ENCODE measurements at places on chromosomes 16 and 17.

- no peak for DNase-seq
These were observed 4.0 kb downstream of the NUPR1 start for GRCh38 chr16:28534542-28535373.

DNA sequence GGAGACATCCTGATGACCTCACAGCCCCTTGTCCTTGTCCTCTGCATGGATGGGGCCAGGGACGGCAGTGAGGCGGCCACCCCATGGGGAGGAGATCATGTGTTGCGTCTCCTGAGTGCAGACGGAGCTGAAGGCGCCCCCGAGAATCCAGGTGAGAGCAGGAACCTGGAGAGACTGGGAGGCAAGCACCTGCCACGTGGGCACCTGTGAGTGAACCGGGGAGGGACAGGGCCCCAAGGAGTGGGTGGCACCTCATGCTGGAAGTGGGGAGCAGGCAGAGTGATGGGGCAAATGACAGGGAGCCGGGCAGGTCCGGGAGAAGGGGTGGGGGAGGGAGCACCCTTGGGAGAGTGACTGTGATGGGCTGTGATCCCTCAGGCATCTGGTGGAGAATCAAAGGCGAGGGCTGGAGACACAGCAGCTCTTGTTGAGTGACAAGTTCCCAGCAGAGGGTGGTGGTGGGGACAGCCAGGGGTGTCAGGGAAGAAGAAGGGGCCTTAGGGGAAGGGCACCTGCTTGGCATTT is 174.3 kb upstream of the CHMP6 start:
- DNase-seq, result no peak

DNA sequence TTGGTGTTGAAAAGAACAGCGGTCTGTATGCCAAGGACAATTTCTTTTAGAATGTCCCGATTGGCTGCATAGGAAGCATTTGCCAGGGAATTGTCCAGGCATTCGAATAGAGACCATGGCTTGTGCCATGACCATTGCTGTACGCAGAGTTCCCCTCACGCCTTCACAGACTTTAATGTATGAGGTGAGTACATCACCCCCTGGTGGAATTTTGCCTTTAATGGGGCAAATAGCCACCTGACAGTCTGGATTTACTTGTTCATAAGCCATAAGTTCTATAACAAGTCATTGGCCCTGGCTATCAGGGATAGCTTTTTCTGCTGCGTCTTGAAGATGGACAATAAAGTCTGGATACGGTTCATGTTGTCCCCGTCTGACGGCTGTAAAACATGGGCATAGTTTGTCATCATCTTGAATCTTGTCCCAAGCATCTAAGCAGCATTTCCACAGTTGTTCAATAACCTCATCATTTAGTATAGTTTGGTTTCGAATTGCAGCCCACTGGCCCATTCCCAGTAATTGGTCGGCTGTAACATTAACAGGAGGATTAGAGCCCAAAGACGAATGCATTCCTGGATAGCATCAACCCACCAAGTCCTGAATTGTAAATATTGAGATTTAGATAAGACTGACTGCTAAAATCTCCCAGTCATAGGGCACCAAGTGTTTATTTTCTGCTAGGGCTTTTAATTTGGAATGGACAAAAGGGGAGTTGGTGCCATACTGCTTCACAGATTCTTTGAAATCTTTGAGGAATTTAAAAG is 67.7 kb upstream of the ARL4D start:
- DNase-seq, result no peak

DNA sequence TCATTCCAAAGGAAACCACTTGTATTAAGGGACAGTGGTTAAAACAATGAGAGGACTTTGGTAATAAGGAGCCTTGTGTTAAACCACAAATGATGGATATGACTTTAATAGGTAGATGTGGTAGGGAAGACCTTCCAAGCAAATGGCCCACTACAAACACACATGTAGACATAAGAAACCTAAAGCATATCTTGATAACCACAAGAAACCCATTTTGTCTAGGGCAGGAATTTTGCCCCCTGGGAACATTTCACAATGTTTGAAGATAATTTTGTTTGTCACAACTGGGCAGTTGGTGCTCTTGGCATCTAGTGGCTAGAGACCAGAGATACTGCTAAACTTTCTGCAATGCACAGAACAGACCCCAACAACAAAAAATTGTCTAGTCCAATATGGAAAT is 25.8 kb downstream of the KCNJ2 start:
- no peak for DNase-seq

- DNase-seq, result no peak
These were observed 3.4 kb upstream of the THUMPD1 start for GRCh38 chr16:20744922-20745440.

DNA sequence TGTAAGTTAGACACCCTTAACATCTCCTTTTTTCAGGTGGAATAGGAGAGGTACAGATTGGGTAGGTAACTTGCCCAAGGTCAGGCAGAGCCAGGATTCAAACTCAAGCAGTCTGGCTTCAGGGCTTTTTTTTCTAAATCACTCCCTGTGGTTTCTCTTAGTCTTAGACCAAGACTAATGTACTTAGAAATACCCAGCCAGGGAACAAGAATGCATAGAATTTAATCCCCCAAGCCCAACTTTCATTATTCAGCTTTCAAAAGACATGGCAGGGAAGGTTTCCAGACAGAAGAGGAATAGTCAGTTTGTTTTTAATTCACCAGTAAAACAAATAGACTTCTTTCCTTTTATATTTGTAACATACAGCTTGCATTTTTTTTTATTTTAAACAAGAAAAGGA is 305.2 kb upstream of the RBFOX1 start:
- DNase-seq, result no peak

- no peak for DNase-seq
These were observed 95.9 kb downstream of the RPTOR start for GRCh38 chr17:80640366-80641084.

DNA sequence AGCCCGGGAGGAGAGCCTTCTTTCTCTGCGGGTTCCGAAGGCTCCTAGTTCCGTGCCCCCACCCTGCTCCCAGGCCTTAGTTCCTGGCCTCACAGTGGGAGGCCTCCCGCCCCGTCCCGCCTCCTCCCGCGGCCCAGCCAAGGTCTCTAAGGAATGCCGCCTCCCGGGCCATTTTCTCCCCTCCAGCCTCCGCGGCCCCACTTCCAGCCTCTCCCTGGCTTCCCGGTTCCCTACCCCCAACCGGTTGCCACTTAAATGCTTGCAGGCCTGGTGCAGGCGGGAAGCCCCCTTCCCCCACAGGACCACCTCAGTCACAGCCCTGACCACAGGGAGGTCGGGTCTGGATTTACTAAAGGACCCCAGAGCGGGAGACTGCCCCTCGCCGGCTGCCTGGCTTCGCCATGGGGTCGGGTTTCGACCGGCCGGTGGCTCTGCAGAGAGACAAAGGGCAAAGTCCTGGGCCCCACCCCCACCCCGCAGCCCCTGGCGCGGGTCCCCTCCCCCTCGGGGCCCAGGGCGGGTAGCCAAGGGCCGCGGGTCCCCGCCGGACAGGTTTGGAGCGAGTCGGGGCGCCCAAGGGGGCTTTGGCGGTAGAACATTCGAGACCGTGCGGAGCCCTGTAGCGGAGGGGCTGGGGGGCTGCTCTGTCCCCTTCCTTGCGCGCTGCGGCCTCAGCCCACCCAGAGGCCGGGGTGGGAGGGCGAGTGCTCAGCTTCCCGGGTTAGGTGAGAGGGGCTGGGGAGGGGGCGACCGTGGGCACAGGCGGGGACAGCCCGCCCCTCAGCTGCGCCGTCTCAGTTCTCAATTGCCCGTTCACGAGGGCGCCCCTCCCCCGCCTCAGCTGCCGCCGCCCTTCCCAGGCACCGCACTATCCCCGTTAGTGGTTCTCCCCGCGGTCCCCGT is 16.4 kb downstream of the IGF2BP1 start:
- DNase-seq, result no peak
